Body of pancreas (tissue), 4 donors: ENCODE measurements at places on chromosomes 16 and 17. TPM values are rescaled to one million over a fixed set of nuclear protein-coding genes. Genes with fewer than 3 reads are reported as not detected.
A peak's percentile ranks its signal among the peaks of the same experiment; 100 is the strongest.

DNA sequence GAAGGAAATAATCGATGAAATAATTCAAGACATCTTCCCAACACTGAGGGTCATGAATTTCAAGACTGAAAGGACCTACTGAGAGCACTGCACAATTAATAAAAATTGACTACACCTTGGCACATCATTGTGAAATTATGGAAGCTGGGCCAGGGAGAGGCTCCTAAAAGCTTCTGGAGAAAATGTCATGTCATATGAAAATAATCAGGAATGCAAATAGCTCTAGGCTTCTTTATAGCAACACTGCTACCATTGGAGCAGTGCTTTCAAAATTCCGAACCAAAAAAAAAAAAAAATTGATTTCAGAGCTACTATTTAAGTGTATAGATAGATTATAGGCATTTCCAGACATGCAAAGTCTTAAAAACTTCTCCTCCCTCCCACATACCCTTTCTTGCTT, 6.4 kb upstream of the ALOX15B start:
- H3K4me3 ChIP-seq, result no peak overlapping the region
- no peak overlapping the region for H3K27ac ChIP-seq
- no peaks in the 10 kb centered on the region for H3K36me3 ChIP-seq
- DNase-seq, result no peak
- no peaks in the 10 kb centered on the region for H3K27me3 ChIP-seq

- H3K27me3 ChIP-seq, result no peaks in the 10 kb centered on the region
- no peak overlapping the region for H3K4me3 ChIP-seq
- no peaks in the 10 kb centered on the region for H3K36me3 ChIP-seq
- DNase-seq, result peak; percentile 15
- H3K27ac ChIP-seq, result no peak overlapping the region
These were observed 275.5 kb upstream of the IRX5 start for GRCh38 chr16:54655121-54655590.

GRCh38 chr17:2043785-2044184, 2.0 kb downstream of the OVCA2 start:
- H3K4me1 ChIP-seq, result peaks cover 30% of the 10 kb centered on the region
- no peaks in the 10 kb centered on the region for H3K27me3 ChIP-seq
- H3K27ac ChIP-seq, result no peak overlapping the region
- no peak for DNase-seq

The TBC1D16 gene
- total RNA-seq, result 37.2 TPM

DNA sequence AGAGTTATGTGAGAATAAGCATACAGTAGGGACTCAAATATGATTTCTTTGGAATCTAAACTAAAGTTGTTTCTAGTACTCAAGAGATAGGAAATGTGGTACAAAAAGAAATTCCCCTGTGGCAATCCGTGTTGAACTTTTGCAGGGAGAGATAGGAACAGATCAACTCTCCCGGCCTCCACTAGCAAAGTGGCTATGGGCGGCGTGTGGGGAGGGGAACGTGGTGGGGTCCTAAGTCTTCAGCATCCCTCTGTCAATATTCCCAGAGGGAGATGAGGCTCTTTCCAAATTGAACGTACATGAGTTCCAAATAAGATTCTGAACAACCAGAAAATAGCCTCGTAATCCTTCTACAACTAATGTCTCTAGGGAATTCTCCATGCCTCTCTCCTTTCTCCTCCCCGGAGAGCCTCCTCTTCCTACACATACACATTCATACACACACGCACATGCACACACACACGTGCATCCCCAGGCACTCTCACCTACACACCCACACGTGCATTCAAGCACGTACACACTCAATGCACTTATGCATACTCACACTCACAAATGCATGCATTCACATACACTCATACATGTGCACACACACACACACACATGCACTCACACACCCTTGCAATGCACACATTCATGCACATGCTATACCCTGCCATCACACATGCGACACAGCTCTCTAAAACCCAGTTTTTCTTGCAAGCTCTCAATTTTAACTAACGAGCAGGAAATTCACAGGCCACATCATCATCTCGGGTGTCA, 244.8 kb downstream of the MAF start:
- H3K36me3 ChIP-seq, result no peaks in the 10 kb centered on the region
- no peak for DNase-seq

DNA sequence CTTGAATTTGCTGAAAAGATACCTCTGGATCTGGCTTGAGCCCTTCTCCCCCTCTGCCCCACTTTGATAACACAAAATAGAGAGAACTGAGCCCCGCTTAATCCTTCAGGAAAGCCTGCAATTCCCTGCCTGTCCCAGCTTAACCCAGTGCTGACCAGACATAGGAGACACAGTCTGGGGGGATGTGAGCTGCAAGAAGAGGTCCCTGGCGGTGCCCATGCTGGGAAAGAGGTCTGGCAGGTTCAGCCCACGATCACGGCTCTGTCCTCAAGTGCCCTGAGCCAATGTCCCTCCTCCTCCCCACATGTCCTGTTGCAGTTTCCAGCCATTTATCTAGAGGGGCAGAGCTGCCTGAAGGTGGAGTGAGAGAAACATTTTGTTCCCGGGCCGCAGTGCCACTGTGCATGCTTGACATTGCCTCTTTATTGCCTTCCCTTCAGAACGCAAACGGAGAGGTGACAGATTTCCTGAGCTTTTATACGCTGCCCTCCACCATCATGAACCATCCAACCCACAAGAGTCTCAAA, 29.0 kb downstream of the PLCD3 start:
- peaks cover 64% of the 10 kb centered on the region for H3K36me3 ChIP-seq
- no peak overlapping the region for H3K4me3 ChIP-seq
- no peak for DNase-seq
- no peaks in the 10 kb centered on the region for H3K4me1 ChIP-seq
- H3K27ac ChIP-seq, result no peak overlapping the region

The MYH13 gene
- total RNA-seq, result not detected

DNA sequence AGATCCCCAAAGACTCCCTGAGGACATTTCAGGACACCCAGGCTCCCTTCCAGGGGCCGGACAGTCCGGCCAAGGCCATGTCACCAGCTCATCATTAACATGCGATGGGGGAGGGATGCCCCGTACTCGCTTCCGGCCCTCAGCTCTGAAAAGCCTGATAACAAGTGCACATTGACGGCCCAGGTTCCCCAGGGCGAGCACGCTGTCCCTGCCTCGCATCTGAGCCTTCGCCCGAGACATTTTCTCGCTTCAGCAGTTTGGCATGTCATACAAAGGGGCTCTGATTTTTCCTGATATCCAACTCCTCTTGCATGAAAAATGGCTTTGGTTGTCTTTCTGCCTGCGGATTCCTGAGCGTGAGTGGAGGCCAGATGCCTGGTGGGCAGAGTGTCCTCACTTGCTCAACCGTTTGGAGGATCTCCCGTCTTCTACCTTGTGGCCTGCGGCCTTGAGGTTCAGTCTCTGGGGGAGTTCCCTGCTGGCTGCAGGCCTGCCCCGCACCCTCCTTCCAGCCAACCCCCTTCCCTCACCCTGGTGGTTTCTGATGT, 14.1 kb downstream of the CACNG4 start:
- no peaks in the 10 kb centered on the region for H3K4me1 ChIP-seq
- H3K36me3 ChIP-seq, result no peaks in the 10 kb centered on the region
- DNase-seq, result no peak
- H3K27me3 ChIP-seq, result no peaks in the 10 kb centered on the region

- no peaks in the 10 kb centered on the region for H3K27me3 ChIP-seq
- H3K27ac ChIP-seq, result no peak overlapping the region
- no peak overlapping the region for H3K4me3 ChIP-seq
- no peaks in the 10 kb centered on the region for H3K36me3 ChIP-seq
- DNase-seq, result no peak
These were observed 58.1 kb upstream of the ERN1 start for GRCh38 chr17:64188088-64188487.
